ENCODE measurements at places on chromosomes 4 and X. TPM values are rescaled to one million over a fixed set of nuclear protein-coding genes. Genes with fewer than 3 reads are reported as not detected.

Gene ZMYM3
- 16.8 TPM for total RNA-seq

Gene MID2
- total RNA-seq = 13.0 TPM

Gene NPY2R
- total RNA-seq = 3.9 TPM

Gene ATP8A1
- total RNA-seq = 2.3 TPM

Gene ELF4
- 9.2 TPM for total RNA-seq

Gene RAB9B
- 2.4 TPM for total RNA-seq

Gene SH3D19
- 145 TPM for total RNA-seq

Gene XIAP
- 23.3 TPM for total RNA-seq

Gene SLC10A3
- total RNA-seq = 50.5 TPM

Gene BTC
- total RNA-seq = not detected

Gene IL3RA
- total RNA-seq = 1.6 TPM

Gene PARM1
- total RNA-seq = 4.3 TPM

Gene PLS3
- 157 TPM for total RNA-seq

Gene TRIM61
- total RNA-seq = 2.7 TPM

Gene ARMCX1
- total RNA-seq = 15.9 TPM

Gene PABPC1L2A
- total RNA-seq = not detected

Gene NSUN7
- not detected for total RNA-seq

Gene GAGE12J
- total RNA-seq = not detected

Gene SLITRK2
- total RNA-seq = not detected

Gene SPANXD
- not detected for total RNA-seq

Gene ADAMTS3
- 1.1 TPM for total RNA-seq

Gene SEPTIN6
- 25.6 TPM for total RNA-seq

Gene PNPLA4
- total RNA-seq = 14.7 TPM

Gene SUPT20HL1
- not detected for total RNA-seq

Gene MAGEE1
- total RNA-seq = 0.65 TPM

Gene ENOPH1
- 26.0 TPM for total RNA-seq

Gene TEX13C
- total RNA-seq = not detected

Gene LANCL3
- total RNA-seq = 1.6 TPM

Gene DCAF8L1
- total RNA-seq = not detected

Gene CDX4
- total RNA-seq = not detected

Gene GPR34
- total RNA-seq = not detected
